ENCODE measurements at places on chromosomes 4 and X. TPM values are rescaled to one million over a fixed set of nuclear protein-coding genes. Genes with fewer than 3 reads are reported as not detected.

GRCh38 chr4:80071604-80072227 lies 1.3 kb downstream of the ANTXR2 start:
- DNase-seq: peak; percentile 11

The ARMCX1 gene
- 87.1 TPM for polyA plus RNA-seq

DNA sequence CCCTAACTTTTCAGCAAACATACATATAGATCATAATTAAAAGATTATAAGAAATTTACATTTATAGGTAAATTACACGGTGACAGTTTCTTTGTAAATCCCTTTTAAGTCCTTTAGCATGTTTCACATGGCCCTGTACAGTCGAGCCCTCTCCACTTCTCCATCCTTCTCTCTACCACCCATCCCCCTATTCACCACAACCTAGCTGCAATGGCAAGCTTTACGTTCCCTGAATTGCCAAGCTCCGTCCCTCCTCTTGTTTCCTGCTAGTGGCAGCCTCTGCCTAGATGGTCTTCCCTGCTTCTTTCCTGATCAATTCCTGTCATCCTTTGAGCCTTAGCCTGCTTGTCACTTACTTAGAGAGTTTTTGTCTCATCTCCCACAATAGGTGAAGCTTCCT lies 116.2 kb downstream of the TMA16 start:
- DNase-seq: no peak

The SLC7A11 gene
- polyA plus RNA-seq: 0.46 TPM

- DNase-seq: no peak
Observed at GRCh38 chrX:106404512-106404911, 207.3 kb upstream of the RADX start.

DNA sequence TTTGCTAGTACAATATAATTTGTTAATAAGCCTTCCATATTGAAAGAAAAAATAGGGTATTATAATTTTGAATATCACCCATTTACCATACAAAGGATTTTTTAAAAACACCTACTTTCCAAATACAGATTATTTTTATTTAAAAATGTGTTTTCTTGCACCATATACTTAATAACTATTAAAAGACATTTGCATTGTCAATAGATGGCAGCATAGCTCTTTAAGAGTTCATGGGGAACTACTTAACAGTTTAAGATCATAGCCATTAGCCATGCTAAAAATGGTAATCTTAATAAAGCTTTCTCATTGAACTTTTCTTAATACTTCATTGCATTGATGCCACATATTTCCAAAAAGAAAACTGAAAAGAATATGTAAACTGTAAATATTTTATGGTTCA lies 1995.9 kb downstream of the C4orf33 start:
- DNase-seq: peak; percentile 5

- DNase-seq: no peak
Observed at GRCh38 chrX:108309144-108309543, 129.1 kb downstream of the COL4A6 start.

All from hindlimb muscle (tissue), 1 donor.